ENCODE measurements at places on chromosomes 2 and 18.

DNA sequence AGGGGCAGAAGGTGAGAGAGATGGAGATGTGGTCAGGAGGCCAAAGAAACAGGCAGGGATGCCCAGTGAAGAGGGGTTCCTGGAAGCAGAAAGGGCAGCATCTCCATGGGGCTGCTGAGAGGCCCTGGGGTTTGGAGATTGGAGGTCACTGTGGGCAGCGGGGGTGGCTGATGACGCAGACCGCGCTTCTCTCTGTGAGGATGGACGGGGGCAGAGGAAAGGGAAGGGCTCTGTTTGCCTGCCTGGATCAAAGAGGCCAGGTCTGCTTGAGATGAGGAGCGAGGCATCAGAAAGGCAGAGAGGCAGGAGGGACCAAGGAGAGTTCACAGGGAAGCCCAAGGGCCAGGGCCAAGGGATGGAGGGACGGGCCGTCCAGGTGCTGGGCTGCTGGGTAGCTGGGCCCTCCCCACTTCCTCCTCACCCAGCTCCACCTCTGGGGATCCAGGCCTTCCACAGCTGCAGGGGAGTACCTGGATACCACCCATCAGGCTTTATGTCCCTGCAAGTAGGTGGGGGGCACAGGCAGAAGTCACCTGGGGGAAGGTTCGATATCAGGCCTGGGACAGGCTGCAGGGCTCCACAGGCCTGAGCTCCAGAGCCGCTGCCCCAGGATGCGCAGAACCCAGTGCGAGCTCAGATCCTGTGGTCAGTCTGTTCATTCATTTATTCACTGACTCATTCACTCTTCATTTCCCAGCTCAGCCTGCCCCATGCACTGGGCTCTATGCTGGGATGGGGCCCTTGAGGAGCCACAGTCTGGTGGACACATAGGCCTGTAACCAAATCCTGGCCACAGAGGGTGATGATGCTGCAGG, 30.6 kb downstream of the ADRA2B start:
- DNase-seq: no peak

DNA sequence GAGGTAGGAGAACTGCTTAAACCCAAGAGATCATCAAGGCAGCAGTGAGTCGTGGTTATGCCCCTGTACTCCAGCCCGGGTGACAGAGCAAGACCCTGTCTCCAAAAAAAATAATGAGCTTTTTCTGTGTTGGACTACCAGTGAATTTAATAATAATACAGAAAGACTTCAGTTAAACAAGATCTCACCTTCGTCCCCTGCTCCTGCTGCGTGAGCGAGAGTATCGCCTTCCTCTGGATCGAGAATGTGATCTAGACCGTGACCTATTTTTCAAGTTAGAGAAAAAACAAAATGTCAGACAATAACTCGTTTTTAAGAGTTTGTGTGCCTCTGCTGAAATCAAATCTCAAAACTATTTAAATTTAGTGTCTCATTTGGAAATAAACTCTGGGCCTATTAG, 2.8 kb downstream of the SRSF7 start:
- no peak for DNase-seq

- DNase-seq: no peak
These were observed 549.0 kb upstream of the SLC8A1 start for GRCh38 chr2:41000906-41001305.

GRCh38 chr2:200345975-200346374, 39.5 kb downstream of the SPATS2L start:
- no peak for DNase-seq

- DNase-seq: no peak
These were observed 26.0 kb upstream of the LAPTM4A start for GRCh38 chr2:20077411-20077940.

DNA sequence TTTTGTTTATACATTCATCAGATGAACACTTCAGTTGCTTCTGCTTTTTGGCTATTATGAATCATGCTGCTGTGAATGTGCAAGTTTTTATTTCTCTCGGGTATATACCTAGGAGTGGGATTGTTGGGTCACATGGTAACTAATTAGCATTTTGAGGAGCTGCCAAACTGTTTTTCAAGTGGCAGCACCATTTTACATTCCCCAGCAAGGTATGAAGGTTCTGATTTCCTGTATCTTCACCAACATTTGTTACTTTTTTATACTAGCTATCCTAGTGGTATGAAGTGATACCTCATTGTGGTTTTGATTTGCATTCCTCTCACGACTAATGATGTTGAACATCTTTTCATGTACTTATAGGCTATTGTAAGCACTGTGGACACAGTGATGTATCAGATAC, 53.9 kb downstream of the DYNC1I2 start:
- DNase-seq: peak; percentile 5

DNA sequence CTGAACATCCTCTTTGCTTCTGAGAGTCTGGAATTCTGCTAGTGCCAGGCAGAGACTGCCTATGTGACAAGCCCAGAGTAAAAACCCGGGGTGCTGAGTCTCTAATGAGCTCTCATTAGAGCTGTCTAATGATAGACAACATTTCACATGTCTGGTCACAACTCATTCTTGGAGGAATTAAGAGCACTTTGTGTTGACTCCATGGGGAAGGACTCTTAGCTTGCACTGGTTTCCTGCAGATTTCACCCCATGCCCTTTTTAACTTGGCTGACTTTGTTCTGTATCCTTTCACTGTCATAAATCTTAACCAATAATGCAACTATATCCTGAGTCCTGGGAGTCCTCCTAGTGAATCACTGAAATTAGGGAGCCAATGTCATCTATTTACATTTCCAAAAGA, 33.5 kb downstream of the FBXO15 start:
- no peak for DNase-seq

- DNase-seq: no peak
These were observed 203.7 kb downstream of the SETBP1 start for GRCh38 chr18:44884431-44884830.

DNA sequence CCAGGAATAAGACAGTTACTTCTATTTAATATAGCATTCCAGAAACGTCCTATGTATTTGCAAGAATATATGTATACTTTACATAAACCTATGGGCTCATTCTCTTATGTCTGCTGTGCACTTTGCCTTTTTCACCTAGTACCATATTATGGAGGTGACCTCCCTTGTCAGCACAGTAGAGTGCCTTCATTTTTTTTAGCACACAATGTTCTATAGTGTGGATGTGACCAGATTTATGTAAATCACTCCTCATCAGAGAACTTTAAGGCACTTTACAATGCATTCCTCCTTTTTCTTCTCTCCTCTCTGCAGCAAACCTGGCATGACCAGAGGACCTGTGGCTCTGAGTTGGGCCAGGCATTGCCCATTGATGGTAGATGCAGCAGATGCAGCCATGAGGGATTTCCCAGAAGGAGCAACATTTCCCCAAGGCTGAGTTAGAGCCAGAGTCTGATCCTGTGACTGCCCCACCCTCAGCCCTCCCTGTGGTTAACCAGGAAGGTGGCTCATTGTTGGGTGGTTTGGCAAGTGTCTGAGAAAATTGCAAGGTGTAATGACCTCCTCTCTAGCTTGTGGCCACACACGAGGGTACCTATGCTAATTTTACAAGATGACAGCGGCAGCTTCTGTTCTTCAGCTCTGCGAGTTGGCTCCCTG, 76.5 kb upstream of the DLX2 start:
- no peak for DNase-seq

DNA sequence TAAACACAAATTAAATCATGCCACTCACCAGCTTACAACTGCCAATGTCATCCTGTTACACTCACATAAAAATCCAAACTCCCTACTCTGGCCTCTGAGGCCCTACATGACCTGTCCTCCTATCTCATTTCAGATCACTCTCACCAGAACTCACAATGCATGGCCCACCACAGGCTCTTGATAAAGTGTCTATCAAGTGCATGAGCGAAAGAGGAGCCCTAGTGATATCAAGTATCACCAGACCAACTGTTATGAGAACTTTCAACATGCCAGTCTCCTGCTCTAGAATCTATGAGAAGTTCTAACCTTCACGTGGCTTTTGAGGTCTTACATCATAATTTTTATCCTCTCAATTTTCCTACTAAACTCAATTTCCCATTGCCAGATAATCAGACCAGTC, 76.4 kb upstream of the CD226 start:
- no peak for DNase-seq

DNA sequence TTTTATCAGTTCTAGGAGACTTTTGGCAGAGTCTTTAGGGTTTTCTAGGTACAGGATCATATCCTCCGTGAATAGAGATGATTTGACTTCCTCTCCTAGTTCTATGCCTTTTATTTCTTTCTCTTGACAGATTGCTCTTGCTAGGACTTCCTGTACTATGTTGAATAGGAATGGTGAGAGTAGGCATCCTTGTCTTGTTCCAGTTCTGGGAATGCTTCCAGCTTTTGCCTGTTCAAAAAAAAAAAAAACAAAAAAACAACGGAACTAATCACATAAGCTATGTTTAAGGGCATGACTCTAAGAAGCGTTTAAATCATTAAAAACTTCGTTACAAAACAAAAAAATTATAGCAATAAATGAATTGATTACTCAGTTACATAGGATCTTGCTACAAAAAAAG, 145.7 kb downstream of the NUP35 start:
- DNase-seq: no peak

DNA sequence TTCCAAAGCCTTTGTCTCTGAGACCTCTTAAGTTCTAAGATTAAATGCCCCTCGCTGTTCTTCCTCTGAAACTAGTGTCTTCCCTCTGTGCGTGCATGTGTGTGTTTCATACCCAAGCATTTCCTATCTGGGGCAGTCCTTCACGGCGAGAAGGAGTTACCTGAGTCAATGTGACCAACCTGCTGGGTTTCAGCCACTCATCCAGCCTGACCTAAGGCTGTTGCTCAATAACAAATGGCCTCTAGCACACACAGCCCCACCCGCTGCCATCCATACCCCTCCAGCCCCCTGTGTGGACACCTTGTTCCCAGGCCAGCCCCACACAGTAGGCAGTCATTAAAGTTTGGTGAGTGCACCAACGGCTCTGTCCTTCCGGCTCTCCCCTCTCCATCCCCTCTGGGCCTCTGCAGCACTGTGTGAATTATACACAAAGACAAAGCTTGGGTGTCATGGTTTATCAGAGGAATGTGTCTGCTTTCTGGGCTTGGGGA, 53.8 kb upstream of the FOSL2 start:
- no peak for DNase-seq

DNA sequence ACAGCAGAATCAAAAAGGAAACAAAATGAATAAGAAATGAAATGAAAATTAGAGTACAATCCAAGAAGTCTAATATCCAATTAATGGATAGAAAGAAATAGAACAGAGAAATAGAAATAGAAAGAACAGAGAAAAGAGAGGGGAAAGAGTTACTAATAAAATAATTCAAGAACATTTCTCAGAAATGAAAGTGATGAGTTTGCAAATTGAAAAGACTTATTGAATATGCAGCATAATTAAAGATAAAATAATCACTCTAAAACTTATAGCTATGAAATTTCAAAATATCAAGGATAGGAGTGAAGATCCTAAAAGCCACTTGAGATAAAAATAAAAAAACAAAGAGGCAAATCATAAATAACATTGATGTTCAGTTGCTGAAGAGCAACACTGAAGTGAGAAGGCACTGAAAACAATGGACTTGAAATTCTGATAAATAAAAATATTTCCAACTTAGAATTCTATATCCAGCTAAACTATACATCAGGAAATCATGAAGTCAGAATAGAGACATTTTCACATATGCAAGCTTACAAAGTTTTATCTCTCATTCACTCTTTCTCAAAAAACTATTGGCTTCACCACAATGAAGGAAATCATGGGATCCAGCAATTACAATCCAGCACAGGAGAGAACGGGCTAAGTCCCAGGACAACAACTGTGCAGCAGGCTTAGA, 155.9 kb upstream of the SPATS2L start:
- no peak for DNase-seq

- DNase-seq: no peak
These were observed 988.2 kb upstream of the CDH2 start for GRCh38 chr18:29164993-29165599.

DNA sequence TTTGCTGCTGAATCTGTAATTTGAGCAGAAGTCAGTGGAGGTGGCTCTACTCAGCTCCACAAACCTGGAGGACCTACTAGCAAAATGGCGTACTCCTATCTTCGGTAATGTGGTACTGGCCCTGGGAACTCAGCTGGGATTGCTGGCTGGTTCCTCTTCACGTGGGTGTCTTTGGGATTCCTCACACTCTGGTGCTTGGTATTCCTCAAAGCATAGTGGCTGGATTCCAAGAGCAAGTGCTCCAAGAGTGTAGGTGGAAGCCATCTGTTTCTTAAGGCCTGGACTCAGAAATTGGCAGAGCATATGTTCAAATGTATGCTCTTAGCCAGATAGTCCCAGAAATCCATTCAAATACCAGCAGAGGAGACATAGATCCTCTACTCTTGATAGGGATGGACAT, 281.9 kb upstream of the CDH7 start:
- DNase-seq: no peak

DNA sequence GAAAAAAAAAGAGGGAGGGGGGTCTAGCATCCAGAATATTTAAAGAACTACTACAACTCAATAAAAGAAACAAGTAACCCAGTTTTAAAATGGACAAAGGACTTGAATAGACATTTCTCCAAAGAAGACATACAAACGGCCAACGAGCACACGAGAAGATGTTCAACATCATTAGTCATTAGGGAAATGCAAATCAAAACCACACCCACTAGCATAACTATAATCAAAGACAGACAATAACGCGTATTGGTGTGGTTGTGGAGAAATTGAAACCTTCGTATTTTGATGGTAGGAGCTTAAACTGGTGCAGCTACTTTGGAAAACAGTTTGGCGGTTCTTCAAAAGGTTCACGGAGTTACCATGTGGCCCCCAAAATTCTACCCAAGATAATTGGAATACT, 64.3 kb upstream of the CAB39 start:
- DNase-seq: no peak

DNA sequence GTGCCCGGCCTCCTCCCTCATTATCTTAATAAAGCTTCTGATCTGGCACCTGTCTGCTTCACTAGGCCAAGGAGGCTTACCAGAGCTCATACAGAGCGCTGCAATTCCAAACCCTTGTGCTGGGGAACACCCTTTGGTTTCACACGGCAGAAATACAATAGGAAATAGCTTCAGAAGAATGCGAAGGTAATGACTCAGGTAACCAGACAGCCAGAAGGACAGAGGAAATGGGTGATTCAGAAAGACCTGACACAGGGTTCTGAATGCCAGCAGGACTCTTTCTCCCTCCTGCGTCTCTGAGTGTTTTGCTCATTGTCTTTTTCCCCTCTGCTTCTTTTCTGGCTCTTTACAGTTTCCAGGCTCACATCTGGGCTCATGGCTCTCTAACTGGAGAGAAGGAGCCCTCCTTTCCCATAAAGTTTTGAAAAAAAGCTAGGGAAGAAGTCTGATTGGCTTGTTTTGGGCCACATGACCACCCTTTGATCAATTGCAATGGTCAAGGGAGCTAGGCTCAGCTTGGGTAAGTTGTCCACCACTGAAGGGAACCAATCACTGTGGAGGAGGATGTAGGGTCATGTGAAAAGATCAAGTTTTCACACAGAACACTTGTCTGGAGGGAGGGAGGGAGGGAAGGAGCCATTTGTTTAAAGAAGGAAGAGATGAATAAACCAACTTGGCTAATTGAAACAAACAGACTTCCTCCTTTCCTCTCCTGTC, 90.5 kb upstream of the UPP2 start:
- no peak for DNase-seq

- no peak for DNase-seq
These were observed 154.6 kb downstream of the WDSUB1 start for GRCh38 chr2:159131914-159132281.
